ENCODE measurements at places on chromosomes 3 and 15.

- DNase-seq: no peak
Observed at GRCh38 chr3:64152086-64152485, 73.2 kb downstream of the PRICKLE2 start.

GRCh38 chr15:58282060-58282708 lies 144.0 kb downstream of the AQP9 start:
- no peak for DNase-seq

GRCh38 chr15:28919201-28919635 lies 33.4 kb downstream of the APBA2 start:
- DNase-seq: no peak

- DNase-seq: no peak
Observed at GRCh38 chr3:23845326-23846216, 39.8 kb downstream of the UBE2E1 start.

- DNase-seq: no peak
Observed at GRCh38 chr3:43647331-43648166, 25.7 kb upstream of the ANO10 start.

GRCh38 chr3:48664313-48664644 lies 1.6 kb upstream of the CELSR3 start:
- no peak for DNase-seq

GRCh38 chr15:43749690-43750345 lies 3.6 kb downstream of the PDIA3 start:
- DNase-seq: no peak
